Activated B cell treated with CpG ODN at 0.5 μM for 24 hours (primary cell): ENCODE measurements at places on chromosomes 7 and 10.

- no peak for DNase-seq
These were observed 7.2 kb upstream of the SRI start for GRCh38 chr7:88226886-88227516.

GRCh38 chr7:150476819-150477631 is 26.6 kb downstream of the GIMAP8 start:
- no peak for DNase-seq

- no peak for DNase-seq
These were observed 106.5 kb downstream of the LYZL1 start for GRCh38 chr10:29395409-29395808.

- DNase-seq: peak; percentile 14
These were observed 20.5 kb upstream of the INPP5A start for GRCh38 chr10:132516771-132517725.

DNA sequence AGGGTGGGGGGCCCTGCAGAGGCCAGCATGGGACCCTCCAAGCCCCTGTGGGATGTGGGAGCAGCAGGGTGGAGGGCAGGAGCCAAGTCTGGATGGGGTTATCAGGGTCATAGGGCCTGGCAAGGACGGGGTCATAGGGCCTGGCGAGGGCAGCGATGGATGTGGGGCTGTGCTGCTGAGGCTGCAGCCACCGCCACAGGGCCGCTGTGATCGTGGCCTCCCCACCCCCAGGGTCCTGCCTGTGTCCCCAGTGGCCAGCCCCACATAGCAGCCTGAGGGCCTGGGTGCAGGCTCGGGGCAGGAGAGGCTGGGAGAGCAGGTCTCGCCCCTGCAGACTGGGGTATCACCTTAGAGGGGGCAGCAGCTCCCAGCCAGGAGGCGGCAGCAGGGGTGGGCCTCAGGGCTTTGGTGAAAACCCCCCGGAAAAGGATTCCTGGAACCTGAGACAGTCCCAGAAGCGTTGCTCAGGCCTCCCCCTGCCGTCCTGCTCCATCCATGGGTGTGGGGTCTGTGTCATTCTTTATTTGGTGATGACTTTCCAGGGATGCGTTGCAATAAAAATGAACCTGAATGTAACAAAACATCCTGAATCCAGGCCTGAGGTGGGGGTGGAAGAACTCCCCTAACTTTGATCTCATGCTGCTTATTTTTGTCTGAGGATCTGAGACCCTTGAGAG is 107.3 kb upstream of the SHH start:
- no peak for DNase-seq

DNA sequence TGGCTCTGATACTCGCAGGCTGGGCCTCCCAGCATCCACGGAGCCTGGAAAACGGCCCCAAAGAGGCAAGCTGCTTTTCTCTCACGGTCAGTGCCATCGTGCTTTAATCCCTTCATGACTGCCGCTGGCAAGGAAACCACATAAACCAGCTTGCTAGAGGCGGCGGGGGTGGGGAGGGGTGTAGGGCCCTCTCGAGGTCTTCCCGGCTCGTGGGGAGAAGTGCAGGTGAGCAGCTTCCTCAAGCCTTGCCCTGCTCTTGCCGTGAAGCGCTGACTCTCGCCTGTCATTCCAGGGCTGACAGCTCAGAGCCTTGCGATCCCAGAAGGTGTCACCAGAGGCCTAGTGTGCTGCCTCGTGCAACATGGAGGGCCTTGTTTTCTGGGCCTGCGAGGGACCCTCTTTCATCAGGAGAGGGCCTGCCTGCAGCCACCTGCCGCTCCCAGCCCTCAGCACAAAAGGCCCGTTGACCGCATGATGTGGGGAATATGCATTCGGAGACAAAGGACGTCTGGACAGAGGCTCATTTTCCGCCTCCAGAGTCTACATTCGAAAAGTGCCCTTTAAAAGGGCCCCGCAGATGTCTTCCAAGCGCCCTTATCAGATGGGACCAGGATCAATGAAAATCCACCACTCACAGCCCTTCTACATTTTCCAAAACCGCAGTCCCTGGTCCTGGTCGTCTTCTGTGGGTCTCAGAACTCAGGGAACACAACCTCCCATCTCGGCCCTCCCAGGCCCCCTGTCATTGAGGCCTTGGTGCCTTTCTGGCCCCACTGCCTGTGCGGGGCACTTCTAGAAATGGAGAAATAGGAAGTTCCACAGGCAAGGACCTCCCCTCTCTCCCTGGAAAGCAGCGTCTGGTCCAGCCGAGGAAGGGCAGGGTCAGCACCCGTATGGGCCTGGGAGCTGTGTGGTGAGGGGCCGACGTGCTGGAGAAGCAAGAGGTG is 58.7 kb downstream of the ZRANB1 start:
- DNase-seq: no peak

DNA sequence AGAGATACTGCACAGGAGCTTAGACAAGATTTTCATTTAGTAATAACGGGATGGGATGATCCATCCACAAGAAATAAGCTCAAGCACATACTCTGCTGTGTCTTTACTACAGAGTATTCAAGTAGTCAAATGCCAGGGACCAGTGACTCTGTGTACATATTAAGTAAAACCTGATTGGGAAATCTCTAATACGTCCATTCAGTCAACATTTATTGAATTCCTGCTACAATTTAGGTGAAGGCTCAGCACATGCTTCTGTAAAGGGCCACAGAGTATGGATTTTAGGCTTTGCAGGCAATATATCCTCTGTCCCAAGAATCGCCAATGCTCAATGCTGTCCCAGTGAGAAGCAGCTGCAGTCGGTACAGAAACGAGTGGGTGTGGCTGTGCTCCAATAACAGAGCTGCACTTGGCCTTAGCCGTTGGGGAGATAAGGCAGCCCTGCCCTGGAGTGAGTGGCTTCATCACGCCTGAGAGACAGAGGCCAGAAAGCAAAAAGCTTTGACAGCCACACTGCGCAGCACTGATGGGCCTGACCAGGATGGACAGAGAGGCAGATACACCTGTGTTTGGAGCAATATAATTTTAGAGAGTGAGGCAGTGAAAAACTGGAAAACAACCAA is 186.8 kb downstream of the PARD3 start:
- DNase-seq: no peak

DNA sequence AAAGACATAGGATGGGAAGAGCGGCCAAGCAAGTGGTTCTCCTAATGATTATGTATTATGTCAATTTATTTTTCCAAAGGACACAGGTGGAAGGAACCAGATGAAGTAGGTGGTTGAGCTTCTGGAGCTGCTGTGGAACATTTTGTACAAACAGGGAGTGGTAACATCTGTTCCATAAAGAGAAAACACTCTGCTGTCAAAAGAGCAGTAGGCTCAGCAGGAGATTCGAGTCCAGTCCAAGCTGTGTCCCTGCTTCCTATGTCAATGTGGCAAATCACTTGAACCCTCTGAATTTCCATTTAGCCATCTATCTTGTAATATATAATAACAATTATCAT is 448.0 kb upstream of the ANKRD30A start:
- DNase-seq: no peak

DNA sequence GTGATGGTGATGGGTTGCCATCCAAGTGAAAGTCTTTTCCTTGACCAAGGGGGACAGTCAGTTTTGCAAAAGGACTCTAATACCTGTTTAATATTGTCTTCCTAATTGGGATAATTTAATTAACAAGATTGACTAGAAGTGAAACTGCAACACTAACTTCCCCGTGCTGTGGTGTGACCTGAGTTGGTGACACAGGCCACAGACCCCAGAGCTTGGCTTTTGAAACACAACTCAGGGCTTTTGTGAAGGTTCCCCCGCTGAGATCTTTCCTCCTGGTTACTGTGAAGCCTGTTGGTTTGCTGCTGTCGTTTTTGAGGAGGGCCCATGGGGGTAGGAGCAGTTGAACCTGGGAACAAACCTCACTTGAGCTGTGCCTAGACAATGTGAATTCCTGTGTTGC is 6.9 kb downstream of the PPIF start:
- DNase-seq: no peak

GRCh38 chr7:24401628-24402593 is 117.9 kb downstream of the NPY start:
- DNase-seq: no peak

DNA sequence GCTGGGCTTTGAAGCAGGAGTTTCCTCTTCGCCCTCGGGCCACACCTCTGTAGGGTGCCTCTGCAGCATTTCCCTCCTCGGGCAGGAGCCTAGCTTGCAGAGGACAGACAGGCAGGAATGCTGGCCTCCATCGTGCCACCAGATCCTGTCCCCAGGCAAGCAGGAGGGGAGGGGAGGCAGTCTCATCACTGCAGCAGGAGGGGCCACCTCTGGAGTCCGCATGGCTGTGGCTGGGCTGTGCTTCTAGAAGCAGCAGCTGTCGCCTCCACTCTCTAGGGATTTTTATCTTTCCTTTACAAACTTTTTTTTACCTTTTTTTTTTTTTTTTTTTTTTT is 181.4 kb downstream of the CUX1 start:
- no peak for DNase-seq

DNA sequence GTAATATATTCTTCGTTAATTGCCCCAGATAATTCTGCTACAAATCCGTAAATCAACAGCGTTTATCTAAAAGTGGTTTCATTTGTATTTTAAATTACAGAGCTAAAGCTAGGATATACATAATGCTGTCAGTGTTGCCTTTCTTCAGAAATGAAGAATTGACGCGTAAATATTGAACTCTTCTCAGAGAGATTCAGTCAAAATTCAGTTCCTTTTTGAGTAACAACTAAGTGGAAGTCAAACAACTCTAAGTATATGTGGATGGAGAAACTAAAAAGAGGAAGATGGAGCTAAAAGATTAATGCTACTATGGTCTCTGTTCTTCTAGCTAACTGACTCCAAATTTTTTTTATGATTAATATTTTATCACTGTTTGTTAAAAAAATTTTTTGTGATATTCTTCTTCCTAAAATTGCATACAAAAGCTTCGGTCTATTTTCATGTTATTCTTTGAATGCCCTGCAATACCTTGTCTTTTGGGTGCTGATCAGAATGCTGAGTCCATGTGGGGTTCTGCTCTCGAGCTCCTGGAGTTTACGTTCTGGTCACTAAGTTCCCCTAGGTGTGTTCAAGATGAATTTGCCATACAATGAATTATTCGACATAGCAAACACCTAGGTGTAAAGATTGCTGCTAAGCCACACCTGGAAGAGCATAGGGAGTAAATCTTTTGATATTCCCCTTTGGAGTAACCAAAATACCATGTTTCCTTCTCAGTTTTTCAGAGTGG is 20.7 kb downstream of the MDFIC start:
- no peak for DNase-seq

- DNase-seq: no peak
These were observed 31.6 kb upstream of the PCGF5 start for GRCh38 chr10:91188889-91189288.

DNA sequence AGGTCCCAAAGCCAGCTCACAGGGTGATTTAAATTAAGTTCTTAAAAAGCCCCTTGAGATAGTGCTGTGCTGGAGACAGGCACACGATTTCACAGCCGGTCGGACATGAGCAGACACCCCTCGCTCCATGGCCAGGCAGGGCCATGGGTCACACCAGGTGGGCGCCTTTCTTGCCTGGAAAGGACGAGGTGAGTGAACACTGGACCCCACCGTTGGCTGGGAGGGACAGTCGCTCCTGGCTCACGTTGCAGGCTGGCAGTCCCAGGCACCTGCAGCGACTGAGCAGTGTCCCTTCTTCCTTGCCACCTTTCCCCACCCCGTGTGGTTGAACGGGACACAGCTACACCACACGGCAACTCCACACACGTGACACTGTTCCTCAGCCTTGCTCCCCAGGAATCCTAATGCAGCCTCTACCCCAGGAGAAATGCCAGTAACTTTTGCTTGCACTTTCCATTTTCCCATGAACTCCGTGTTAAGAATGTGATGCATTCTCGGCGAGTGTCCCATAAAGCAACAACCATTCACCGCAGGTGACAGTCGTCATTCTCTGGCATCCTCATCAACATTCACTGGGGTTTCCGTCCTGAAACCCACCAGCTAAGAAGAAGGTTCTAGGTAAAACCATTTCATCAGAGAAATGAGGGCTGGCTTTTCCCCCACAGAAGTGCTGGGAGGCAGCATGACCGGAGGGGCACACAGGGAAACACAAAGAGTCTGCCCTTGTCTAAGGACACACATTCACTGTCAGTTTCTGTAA is 217.4 kb downstream of the ZMYND11 start:
- DNase-seq: no peak

GRCh38 chr7:90025771-90026170 is 128.5 kb upstream of the STEAP1 start:
- no peak for DNase-seq

- DNase-seq: no peak
These were observed 74.5 kb downstream of the PRKAG2 start for GRCh38 chr7:151802469-151802846.

DNA sequence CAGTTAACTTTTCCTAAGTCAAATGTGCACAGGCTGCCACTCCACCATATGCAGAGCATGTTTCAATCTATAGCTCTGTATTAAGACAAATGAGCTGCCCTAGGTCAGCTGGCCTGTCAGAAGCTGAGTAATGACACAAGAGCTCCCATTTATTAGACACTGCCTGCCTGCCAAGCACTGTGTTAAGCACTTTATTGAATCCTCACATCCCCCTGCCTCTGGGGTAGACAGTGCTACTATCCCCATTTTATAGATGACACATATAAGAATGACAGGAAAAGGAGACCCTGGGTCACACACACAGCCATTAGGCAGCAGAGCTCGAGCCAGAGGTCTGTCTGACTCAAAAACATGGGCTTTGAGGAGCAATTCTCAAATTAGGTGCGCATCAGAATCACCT is 179.8 kb upstream of the PDE1C start:
- no peak for DNase-seq

DNA sequence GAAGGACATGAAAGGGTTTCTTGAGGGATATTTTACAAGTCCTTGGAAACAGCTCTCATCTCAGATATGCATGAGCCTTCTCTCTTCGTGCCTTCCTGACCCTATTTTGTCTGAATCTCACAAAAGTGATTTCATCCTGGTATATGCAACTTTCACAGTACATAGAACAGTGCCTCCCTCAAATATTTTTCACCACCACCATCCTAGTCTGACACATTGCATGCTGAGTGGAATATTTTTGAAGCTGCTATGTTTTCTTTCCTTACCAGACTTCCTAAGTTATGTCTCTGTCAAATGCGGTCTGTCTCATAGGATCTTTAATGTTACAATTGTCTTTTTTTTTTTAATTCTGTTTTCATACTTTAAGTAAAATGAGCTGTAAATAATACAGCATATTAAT is 673.3 kb upstream of the LRRN3 start:
- no peak for DNase-seq

DNA sequence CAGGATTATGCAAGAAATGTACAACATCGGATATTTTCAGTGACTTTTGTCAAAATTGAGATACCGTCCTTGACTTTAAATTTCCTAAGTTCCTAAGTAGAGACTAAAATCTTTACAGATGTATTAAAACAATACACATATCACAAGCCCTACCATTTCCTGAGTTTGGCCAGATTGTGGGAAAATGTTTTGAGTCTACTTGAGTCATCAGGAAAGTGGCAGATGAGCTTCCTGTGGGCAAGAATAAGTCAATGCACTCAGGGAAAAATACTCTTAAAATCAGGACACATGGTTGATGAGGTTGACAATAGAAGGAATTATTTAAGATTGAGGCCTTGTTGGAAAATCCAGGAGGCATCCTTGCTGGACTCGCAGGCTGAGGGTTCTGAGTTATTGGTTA is 162.5 kb downstream of the SNX10 start:
- DNase-seq: no peak

GRCh38 chr10:116477986-116478664 is 50.5 kb downstream of the PNLIPRP3 start:
- DNase-seq: no peak

- DNase-seq: no peak
These were observed 58.9 kb downstream of the FAM53B start for GRCh38 chr10:124685261-124685660.

- no peak for DNase-seq
These were observed 79.5 kb downstream of the PARP12 start for GRCh38 chr7:139982927-139983920.
